AG04449 (cell line): ENCODE measurements at places on chromosomes 1 and 21.

GRCh38 chr1:221805121-221805520, 63.2 kb upstream of the DUSP10 start:
- no peak for DNase-seq

GRCh38 chr1:198264282-198264681, 107.5 kb downstream of the NEK7 start:
- no peak for DNase-seq

GRCh38 chr1:40986956-40987355, 7.5 kb downstream of the CTPS1 start:
- DNase-seq = no peak

DNA sequence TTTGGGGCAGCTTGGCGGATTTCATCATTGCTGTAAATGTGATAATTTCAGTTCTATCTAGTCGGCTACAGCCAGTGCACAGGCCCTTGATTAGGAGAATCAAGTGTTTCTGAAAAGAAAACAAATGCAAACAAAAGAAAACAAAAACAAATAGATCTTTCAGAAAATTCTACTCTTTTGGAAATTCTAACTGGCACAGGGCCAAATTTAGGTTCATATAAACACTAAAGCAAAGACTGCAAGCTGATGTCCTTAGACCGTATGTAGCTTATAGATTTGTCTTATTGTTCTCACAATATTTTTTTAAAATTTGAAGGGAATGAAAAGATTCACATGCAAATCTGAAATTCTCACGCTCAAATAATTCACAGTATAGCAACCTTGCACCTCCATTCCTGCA, 11.2 kb downstream of the UBR4 start:
- DNase-seq = no peak

GRCh38 chr1:162383516-162383915, 2.0 kb downstream of the C1orf226 start:
- DNase-seq = no peak

GRCh38 chr1:177571485-177572076, 398.3 kb downstream of the SEC16B start:
- no peak for DNase-seq

- no peak for DNase-seq
Measured at GRCh38 chr1:6447818-6448748, 17.9 kb downstream of the TNFRSF25 start.

DNA sequence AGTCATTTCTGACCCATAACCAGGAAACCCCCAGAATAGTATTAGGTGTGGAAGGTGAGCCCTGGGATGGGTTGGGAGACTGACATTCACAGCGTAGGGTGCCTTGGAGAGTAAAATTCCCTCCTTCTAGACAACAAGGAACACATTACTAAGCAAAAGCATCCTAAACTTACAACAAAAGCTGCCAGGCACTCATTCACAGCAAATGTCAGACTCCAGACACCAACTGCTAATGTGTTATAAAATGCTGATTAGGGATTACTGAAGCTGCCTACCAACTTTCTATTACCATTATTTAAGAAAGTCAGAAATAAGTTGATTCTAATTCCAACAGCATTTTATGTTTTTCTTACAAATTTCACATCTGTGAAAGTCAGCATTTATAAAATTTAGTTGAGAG, 40.0 kb upstream of the C1orf87 start:
- DNase-seq = no peak

DNA sequence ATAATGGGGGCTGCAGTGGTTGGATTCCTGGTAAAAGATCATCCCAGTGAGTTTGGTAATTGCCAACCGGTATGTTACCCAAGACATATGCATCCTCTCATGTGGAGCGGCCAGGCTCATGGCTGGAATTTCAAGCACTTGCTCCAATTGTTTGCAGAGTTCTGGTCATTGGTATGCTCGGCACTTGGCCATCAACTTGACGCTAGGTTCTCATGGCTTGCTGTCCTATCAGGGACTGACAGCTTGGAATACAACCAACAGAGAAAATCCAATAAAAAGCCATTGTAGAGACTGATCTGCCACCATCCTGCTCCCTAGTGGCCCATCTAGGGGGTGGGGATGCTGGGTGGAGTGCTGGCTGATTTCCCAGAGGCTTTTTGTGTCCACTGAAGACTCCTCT, 120.9 kb downstream of the EDEM3 start:
- DNase-seq = no peak

GRCh38 chr1:27886744-27887143, 14.4 kb downstream of the THEMIS2 start:
- DNase-seq = no peak

- DNase-seq = peak; percentile 33
Measured at GRCh38 chr1:21680918-21681317, 11.8 kb upstream of the RAP1GAP start.

DNA sequence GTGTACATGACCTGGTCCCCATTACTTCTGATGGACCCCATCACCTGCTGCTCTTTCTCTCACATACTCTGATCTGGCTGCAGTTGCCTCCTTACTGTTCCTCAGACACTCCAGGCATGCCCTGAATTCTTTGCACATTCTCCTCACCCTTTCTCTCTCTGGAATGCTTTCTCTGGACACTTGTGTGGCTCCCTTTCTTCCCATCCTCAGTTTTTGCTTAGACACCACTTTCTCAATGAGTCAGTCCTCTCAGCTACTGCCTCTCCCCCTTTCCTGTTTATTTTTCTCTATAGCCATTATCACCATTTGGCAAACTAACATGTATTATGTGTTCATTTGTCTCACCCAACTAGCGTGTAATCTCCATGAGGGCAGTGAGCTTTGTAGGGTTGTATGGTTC, 28.1 kb downstream of the PLXNA2 start:
- DNase-seq = peak; percentile 67

DNA sequence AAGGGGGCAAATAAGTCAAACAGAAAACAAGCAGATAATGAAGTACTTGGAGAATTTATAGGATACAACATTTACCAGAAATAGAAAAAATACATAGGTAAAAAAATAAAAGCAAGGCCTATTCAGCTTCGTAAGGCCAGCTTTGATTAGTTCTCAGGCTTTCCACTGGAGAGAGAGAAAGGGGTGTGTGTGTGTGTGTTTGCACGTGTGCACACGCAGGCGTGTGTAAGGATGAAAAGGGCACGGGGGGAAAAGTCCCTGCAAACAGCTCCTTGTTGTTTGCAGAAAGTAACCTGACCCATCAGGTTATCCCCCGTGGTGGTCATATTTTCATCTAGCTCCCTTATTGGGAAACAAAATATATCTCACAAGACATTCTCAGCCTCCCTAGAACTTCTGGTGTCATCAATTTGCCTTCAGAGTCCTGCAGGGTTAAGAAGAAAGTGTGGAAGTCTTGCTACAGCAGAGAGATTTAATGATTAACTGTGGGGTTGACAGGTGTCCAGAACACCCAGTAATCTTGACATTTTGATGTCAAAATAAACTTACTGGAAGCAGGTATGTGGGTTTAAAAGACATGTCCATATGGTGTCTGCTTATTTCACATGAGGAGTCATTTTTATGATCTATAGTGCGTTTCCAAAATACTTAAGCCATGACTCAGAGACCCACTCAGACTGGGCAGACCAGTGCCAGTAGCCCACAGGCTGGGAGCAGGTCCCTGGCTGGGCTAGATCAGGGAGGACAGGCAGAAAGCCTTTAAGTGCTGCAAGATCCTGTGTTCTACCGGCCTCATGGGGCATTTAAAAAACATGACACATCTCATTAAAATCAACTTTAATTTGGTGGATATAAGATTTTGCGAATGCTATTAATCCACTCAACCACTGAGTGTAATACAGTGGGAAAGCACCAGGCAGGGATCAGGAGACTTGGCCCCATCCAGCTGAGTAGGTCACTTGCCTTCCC, 487.6 kb upstream of the CAMK1G start:
- DNase-seq = peak; percentile 29

GRCh38 chr1:44594353-44594752, 79.9 kb downstream of the TMEM53 start:
- no peak for DNase-seq

GRCh38 chr1:108107658-108108057, 92.5 kb downstream of the SLC25A24 start:
- DNase-seq = peak; percentile 29

DNA sequence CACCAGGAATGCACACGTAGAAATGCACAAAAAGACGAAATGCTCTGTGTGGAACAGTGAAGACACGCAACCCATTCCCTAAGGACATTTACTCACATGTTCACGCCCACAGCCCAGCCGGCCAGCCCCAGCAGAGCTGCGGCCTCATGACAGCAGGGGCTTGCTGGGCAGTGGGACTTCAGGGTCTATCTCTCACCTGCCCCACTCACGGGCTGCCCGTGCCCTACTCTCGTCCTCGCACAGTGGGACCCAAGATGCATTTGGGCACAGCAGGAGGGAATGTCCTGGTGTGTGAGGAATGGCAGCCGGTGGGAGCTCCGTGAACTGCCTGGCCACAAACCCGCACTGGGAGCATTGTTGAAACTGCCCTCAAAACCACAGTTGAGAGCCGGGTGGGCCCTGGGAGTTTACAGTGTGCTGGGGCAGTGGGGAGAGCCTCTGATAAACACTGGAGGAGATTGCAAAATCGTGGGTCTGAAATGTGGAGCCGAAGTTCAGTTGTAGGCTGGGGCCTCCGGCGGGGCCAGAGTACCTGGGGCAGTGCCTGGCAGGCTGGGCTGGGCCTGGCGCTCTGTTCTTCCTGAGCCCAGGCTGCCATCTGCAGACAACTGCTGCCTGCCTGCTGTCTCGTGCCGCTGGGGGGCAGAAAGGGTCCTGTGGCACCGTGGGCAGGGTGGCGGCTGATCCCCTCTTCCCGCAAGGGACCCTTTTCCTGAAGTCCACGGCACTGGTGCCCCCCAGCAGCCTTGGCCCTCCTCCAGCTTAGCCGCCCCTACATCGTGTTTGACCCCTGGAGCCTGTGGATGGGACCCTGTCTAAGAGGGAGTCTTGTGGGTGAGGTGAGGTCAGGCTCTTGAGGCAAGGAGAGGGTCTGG, 20.7 kb upstream of the POFUT2 start:
- DNase-seq = no peak
